OCI-M1 (cell line): ENCODE measurements at places on chromosomes 13 and 19.

DNA sequence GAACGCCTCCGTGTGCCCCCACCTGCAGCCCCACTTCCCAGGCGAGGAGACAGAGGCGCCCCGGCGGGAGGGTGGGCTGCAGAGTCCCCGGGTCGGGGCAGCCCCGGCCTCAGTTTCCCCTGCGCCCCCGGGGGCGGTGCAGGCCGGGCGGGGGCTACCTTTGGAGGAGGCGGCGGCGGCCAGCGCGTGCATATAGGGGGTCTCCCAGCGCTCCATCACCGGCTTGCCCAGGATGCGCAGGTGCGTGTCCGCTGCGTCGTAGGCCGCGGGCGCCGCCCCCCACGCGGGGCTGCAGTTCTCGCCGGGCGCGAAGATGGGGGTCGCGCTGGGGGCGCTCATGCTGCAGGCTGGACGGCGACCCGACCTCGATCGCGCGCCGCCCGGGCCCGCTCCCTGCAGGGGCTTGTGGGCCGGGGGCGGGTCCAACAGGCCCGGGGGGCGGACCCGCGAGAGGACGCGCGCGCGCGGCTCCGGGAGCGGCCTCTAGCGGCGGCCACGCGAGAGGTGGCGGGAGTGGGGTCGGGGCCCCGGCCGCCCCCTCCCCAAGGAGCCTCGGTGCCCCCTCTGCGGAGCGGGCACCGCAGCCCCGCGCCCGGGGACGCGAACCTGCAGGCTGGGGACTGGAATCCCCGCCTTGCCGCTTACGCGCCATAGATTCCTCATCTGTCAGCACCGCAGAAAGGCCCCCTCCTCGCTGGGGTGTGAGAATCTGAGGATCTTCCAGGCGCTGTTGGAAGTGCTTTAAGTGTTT lies at the start of gene GAMT:
Gene GAMT, minus strand, starts transcription at position 405 of the 751 bp plus-strand sequence. Its CDS starts 66 bp downstream, at position 339.
- peak; percentile 10 for DNase-seq

DNA sequence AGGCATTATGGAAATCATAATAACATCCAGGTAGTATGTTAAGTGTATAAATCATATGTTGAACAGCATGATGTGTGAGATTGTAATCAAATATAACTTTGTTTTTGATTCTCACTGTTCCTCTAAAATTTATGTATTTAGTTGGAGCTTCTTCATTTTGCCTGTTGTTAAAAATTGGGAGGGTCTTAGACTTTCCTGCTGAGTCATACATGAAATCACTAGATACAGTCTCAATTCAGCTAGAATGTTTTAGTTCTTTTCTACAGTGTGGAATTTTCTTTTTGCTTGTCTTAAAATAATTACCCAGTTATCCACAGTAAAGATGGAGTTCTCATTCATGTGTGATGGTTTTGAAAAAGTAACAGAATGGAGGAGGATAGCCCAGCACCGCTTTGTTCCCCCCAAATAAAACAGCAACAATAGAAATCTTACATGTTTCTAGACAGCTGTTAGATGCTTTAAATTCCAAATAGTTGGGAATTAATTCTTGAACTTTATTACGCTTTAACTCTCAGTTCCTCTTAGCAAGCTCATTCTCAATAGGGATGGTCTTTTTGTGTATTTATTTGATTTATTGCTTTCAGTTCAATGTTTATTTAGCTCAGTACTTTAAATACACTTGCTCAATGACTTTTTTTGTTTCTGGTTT lies 109.5 kb downstream of the PDS5B start:
- DNase-seq, result peak; percentile 1

GRCh38 chr13:70523622-70524021 lies 415.4 kb upstream of the KLHL1 start:
- no peak for DNase-seq

DNA sequence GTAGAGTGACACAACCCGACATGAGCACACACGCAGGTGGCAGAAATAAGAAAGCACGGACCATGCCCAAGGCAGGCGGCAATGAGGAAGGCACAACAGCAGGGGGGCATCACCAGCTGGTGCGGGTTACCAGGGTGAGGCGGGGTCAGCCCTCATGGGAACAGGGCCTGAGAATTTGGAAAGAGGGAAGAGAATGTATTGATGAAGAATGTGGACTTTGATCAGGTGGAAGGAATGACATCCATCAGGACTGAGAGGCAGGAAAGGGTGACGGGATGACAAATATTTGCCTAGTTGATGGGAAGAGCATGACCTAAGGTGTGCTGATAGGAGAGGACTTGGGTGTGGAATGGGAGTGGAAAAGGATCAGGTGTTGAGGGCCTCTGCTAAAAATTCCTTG lies 177.5 kb downstream of the ABCC4 start:
- DNase-seq, result no peak

GRCh38 chr19:58380037-58380661 lies 681 bp downstream of the ZNF837 start:
- no peak for DNase-seq

DNA sequence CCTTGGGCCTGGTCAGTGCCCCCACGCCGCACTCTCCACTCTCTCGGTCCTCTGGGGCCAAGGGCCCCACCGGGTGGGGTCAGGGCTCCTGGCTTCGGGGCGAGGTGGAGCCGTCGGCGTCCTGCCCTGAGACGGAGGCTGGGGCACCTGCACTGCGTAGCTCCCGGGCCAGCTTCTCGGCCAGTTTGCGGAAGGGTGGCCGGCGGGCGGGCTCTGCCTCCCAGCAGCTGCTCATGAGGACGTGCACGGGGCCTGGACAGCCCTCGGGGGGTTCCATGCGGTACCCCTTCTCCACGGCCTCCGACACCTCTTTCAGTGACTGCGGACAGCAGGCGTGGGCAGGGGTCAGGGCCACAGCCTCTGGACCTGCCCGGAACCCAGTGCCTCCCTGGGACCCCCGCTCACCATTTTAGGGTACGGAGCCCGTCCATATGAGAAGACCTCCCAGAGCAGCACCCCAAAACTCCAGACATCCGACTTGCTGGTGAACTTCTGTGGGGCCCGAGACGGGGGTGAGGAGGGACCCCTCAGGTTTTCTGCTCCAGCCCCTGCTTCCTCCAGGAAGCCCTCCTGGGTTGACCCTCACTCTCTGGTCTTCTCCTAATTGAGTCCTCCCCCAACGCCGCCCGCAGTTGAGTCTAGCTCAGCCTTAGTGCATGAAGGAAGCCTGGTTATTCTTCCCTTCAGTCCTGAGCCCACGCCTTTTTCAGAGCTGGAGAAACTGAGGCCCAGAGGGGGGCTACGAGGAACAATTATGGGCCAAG lies 6.3 kb upstream of the RAX2 start:
- DNase-seq, result no peak

- no peak for DNase-seq
These were observed 403.5 kb upstream of the GPC6 start for GRCh38 chr13:92823059-92823458.

DNA sequence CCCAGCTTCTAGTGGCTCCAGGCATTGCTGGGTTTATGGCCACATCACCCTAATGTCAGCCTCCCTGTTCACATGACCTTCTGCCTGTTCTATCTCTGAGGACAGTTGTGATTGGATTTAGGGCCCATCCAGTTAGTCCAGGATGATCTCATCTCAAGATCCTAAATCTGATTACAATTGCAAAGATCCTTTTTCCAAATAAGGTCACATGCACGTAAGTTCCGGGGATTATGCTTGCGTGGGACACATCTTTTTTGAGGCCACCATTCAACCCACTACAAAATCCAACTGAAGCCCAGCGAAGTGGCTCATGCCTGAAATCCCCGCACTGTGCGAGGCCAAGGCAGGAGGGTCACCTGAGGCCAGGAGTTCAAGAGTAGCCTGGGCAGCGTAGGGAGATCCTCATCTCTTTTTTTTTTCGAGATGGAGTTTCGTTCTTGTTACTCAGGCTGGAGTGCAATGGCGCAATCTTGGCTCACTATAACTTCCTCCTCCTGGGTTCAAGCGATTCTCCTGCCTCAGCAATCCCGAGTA lies 12.3 kb downstream of the PLD3 start:
- peak; percentile 15 for DNase-seq

DNA sequence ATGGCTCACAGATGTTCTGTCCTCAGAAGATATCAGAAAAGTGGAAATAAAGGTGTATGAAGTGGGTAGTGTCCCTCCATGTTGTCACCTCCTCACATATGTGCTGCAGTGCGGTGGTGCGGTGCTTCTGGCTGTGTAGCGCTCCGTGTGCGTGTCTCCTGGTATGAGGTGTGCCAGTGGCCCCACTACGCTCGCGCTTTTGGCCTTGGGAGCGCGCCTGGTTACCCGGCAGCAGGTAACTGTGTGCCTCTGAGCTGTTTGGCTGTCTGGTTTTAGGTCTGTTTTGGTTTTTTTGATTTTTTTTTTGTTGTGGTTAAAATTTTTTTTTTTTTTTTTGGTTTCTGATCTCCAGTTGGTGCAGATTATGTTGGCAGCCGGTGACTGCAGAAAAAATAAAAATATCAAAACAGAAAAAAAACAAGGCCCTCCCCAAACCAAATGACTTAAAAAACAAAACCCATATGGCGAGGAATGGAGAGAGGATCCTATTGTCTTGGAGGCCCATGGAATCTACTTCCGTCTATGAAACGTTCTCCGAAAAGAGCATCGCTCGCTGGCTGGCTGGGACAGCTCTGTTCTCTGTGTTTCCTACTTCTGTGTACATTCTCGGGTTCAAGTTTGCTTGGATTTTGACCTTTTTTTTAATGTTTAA lies 7.9 kb downstream of the HNRNPL start:
- DNase-seq, result no peak

DNA sequence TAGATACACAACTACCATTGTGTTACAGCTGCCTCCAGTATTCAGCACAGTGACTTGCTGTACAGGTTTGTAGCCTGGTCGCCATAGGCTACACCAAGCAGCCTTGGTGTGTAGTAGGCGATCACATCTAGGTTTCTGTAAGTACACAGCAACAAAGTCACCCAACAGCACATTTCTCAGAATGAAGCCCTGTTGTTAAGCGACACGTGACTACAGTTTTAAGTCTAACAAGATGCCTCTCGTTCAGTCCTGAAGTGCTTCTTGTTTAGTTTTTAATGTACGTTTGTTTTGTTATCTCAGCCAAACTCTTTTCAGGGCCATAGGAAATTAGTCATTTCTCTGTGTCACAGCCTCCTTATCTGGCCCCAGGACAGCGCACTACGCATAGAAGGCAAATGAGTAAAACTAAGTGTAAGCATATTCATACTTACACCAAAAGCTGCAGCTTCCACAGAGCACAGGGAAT lies 50.0 kb upstream of the GPR183 start:
- DNase-seq, result peak; percentile 51

- no peak for DNase-seq
These were observed 65.2 kb downstream of the RAP2A start for GRCh38 chr13:97499181-97499580.

GRCh38 chr13:46380242-46380641 lies 6.8 kb downstream of the RUBCNL start:
- DNase-seq, result no peak

DNA sequence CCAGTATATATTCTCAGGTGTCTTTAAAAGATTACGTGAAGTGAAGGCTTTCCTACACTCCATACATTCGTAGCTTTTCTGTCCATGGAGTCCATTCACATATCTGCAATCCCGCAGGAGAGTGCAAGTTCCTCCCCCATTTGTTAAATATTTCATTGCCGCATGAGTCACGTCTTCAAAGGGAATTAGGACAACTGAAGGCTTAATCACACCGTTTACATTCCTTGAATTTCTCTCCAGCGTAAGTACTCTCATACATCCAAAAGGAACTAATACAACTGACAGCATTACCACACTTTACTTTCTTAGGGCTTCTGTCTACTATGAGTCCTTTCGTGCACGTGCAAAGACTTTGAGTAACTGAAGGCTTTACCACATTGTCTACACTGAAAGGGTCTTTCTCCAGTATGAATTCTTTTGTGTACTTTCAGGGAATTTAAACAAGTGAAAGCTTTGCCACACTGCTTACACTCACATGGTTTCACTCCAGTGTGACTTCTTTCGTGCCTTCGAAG lies 29.0 kb upstream of the ZNF564 start:
- no peak for DNase-seq

DNA sequence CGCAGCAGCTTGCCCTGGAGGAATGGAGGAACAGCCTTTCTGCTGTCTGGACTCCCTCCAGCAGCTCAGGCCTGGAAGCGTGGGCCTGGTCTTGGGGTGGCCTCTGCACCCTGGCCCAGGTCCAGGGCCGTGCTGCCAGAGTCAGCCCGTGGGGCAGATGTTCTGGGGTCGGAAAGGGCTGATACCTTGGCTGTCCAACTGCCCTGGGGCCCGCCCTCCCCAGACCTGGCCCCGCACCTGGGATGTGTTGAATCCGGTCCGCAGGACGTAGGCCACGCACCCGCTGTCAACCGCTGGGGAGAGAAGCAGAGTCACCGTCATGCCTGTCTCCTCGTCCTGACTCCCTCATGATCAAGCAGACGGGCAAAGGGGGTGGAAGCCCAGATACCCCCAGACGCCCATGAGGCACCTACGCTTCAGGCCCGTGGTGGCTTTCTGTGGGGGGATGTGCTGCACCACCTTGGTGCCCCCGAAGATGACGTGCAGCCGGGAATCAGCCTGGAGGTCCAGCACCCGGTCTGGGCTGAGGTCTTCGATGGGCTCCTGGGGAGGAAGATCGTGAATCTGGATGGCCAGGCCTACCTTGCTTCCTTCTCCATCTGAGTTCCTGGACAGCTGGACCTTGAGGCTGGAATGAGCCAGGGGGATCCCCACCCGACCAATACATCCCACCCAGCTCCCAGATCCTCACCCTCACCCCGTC lies 7.7 kb downstream of the ATP13A1 start:
- no peak for DNase-seq

- no peak for DNase-seq
These were observed 35.2 kb downstream of the KCTD15 start for GRCh38 chr19:33831825-33832224.

DNA sequence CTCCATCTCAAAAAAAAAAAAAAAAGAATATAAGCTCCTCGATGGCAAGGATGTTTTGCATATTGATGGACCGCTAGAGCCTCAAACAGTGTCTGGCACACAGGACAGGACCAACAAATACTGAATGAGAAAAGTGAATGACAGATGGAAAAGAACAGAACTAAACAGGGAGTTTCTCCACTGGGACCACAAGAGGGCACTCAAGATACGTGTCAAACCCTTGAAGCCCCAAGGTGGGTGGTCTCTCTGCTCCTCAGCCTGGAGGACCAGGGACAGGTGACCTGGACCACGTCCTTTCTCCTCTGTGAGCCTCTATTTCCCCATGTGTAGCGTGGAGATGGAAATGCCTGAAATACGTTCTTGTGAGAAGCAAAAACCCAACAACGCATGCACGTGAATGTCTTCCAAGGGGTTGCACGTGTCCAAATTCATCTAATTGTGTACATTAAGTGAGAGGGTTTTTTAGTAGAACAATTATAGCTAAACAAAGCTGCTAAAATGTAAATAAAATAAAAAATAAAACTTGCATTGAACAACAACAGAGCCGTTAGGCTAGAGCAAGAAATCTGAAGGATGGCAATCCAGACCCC lies 5.7 kb upstream of the CDC42EP5 start:
- peak; percentile 71 for DNase-seq

DNA sequence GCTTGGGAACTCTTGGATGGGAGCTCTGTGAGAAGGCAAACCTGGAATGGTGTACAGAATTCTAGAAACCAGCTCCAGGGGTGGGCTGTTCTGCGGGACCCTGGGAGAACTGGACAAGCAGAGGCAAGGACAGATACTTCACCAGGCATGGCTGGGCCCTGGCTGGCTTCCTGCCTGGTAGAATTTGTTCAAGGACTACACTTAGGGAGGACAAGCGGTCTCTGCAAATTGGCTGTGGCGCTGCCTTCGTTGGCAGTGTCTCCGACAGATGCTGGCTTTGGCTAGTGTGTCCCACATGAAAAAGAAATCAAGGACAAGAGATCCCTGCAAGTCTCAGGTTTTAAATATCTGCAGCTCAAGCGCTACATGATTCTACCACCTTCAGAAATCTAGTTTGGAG lies 12.4 kb downstream of the CEBPG start:
- DNase-seq, result no peak
